ENCODE measurements at places on chromosomes 3 and 15. TPM values are rescaled to one million over a fixed set of nuclear protein-coding genes. Genes with fewer than 3 reads are reported as not detected.

The LYZL4 gene
- total RNA-seq, result not detected

The FANCD2OS gene
- not detected for total RNA-seq

DNA sequence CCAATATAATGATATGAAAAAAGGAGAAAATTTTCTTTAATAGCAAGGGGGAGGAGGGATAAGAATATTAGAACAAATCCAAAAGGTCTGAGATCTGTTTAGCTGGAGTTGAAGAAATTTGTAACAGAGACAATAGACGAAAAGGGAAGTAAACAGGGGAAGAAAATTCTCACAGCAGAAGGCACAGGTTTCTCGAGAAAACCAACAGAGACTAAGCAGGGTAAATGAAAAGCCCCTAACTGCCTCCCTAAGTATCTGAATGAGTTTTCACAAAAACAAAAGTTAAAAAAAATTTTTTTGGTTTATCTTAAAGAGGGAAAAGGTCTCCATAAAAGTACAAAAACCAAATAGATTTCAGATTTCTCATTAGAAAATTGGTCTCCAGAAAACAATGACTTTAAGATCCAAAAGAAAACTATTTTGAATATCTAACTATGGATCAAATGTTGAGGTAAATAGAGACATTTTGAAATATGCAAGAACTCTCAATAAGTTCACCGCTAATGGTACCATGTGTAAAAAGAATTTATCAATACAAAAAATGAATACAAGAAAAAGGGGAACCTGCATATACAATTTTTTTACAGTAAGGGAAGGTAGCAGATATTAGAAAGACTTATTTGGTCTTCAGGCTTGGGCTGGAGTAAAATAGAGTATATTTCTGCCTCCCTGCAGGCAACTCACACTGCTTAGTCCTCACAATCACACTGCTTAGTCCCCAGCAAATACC, 23.9 kb upstream of the NEK10 start:
- no peak for DNase-seq

DNA sequence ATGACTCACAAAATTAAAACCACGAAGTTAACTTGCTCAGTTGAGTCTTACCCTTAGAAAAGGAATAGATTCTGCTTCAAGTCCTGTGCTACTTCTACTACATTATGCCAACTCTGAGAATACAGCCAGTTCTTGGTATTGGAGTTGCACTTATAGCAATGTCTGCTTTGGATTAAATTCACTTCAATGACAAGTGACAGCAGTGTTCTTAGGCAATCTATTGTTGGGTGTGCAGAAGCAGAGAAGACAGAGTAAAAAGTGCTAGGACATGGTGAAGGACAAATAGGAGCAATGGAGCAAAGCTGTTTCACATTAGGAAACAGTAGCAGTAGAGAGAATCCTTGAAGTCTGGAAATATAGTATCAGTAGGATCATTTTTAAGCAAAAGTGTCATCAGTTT, 713.1 kb downstream of the SI start:
- DNase-seq, result no peak

DNA sequence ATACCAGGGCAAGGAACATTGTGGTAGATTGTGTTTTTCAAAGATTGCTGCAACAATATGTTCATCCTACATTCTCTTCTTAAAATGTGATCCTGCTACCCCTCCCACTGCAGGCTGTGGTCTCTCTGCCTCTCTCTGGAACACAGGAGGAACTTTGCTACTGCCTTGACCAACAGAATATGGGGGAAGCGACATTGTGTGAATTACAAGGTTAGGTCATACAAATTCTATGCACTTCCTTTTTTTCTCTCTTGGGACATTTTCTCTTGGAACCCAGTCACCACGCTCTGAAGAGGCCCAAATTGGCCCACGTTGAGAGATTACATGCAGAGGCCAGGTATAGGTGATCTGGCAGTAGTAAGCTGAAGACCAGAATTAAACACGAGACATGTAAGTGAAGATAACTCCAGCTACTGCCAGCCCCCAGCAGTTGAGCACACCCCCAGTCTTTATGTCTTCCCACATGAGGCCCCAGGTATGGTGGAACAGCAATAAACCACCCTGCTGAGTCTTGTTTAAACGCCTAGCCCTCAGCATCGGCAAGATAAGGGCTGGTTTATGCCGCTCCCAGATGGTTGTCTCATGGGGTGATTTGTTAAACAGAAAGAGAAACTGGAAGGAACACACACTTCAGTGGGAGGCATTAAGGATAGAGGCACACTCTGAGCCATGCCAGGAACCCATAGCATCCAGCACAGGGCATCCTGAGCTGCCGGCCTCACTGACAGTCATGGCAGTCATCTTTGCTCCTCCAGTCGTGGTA, 59.9 kb downstream of the FAM43A start:
- DNase-seq, result no peak

The PRC1 gene
- 100 TPM for total RNA-seq

The LDHAL6B gene
- not detected for total RNA-seq

- no peak for DNase-seq
These were observed 70.5 kb upstream of the ATP10A start for GRCh38 chr15:25933456-25934158.

DNA sequence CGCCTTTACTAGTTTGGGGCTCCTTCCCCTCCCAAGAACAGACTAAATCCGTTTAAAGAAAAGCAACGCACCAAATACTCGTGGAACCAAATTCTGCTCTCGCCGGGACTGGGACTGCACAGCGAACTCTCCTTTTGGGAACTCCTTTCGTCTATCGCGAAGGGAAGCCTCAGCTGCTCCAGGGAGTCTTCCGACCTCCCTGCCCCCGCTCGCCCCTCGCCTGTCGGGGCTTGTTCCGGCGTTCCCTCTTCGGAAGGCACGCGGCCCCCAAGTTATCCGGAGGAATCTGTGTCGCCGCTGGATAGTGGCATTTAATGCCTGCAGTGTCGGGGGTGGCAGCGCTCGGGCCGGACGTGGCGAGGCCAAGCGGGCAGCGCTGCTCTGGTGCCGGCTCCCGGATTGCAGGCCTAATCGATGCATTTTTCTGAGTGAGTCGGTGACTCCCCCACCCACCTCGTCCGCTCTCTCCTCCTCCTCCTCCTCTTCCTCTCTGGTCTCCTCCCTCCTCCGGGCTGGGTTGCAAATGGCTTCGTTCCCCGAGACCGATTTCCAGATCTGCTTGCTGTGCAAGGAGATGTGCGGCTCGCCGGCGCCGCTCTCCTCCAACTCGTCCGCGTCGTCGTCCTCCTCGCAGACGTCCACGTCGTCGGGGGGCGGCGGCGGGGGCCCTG, at the start of gene TRIM71:
Gene TRIM71, plus strand, starts transcription at position 440 of the 671 bp plus-strand sequence. Its CDS starts 84 bp downstream, at position 524.
- DNase-seq, result no peak

DNA sequence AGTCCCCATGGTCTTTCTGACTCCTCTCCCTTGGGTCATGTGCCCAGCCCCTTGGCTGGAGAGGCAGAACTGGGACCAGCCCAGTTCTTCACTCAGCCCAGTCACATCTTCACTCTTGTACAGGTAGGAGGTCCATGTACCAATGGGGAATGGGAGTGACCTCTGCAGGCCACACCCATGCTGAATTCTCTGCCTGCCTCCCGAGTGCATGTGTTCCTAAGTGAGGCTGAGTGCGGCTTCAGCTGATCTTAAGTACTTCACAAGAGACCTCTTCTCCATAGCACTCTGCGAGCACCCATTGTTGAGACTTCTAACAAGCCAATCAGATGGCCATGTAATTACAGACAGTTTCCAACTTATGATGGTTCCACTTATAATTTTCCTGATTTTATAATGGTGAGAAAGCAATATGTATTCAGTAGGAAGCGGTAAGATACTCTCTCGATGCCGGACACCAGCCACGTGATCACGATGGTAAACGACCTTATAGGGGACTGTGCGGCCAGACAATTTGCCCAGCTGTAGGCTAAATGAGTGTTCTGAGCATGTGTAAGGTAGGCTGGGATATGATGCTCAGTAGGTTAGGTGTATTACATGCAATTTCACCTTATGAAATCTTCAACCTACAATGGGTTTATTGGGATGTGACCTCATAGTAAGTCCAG, 112.1 kb downstream of the KLF13 start:
- DNase-seq, result no peak

The SHISA5 gene
- 138 TPM for total RNA-seq

The DGKG gene
- total RNA-seq, result 2.7 TPM

DNA sequence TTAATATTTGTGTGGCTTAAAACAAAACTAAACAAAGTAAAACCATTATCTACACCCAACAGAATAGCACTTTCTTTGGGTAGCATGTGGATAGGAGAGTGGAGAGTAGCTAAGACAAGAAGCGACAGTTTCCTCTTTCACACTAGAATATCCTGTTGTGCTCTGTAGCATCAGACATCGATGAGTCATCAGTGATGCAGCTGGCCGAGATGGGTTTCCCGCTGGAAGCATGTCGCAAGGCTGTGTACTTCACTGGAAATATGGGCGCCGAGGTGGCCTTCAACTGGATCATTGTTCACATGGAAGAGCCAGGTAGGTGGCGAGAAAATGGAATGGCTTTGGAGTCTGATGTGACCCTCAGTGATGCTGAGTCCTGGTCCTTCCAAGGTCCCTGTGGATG, 108.1 kb downstream of the USP13 start:
- no peak for DNase-seq

DNA sequence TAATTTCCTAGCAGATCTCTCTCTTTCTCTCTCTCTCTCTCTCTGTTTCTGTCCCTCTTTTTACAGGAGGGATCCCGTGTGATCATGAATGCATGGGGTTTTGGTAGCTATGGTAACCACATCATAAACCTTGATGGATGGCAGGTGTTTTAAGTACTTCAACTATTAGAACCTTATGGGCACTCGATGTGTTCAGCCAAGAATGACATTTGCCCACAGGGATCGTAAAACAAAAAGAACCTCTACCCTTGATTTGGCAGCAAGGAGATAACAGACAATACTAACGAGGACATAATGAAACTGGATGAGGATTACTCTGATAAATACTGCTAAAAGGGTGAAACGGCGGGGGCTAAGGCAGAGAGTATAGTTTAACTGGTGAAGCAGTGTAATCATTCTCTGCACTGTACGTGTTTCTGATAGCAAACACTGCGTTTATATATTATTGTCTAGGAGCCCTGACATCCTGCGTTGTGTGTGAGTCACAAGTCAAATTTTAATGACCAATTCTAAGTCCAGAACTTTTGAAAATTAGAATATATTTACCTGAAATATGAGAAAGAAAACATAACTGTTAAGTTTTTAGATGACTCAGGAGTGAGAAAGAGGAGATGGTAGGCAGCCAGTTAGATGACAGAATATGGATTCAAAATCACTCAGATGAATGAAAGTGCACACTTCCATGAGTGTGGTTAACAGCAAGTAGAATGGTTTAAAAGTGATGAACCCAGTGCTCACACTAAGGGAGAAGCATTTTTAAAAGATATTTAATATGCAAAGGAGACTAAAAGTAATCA, 80.3 kb downstream of the OTOL1 start:
- DNase-seq, result no peak

The IMPG2 gene
- total RNA-seq, result 0.19 TPM

DNA sequence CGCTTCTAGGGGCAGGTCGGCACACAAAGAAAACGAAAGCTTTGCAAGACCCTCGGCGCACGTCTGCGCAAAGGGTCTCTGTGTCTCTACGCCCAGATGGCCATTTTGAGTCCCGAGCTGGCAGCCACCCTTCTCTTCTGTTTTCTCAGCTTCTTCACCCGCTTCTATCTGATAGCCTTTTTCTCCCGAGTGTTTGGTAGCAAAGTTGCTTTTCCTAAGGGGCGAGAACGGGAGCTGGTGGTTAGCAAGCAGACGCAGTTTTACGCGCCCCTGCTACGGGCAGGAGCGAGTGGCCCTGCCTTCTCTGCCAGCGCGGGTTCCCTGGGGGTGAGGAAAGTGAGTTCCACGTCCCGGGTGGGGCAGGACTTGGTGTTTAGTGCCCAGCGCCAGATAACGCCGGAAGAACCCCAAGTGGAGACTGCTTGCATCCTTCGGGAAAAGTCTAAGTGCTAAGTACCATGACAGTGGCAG, 2.9 kb upstream of the MKRN2 start:
- no peak for DNase-seq

The FBN1 gene
- 3.9 TPM for total RNA-seq

GRCh38 chr3:123284399-123285010, 82.8 kb downstream of the SEC22A start:
- no peak for DNase-seq

- no peak for DNase-seq
These were observed 574.7 kb upstream of the ADAMTS9 start for GRCh38 chr3:65262548-65262947.

The CAMP gene
- 0.76 TPM for total RNA-seq

The DNASE1L3 gene
- 8.3 TPM for total RNA-seq

DNA sequence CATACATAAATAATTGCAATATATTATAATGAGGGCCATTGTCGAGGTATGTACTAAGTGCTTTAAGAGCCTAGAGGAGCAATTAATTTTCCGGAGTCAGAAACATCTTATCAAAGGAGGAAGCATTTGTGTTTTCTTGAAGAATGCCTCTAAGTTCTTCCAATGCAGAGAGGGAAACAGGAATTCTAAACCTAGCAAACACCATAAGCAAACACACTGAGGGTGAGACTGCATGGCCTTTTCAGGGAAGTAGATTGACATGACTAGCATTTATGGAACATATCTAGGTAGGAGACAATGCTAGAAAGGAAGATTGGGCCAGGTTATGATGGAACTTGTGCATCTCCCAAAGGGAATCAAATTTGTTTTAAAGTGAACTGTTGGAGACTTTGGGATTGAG, 7.2 kb upstream of the PLCL2 start:
- DNase-seq, result no peak

DNA sequence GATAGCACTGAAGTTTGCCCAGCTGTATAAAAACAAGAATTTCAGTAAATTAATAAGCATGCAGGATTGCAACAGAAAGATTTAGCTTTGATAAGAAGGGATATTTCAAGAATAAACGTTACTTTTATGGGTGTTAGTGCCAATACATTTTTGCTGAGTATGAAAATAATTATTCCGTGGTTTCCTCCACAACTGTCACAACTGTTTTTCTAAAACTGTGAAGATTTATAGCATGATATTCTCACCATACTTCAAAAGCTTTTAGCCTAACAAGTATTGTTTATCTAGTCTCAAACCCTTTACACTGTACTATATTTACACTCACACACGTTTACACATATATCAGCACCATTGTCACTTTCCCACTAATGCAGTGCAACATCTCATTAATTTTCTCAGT, 200.5 kb downstream of the TPRG1 start:
- no peak for DNase-seq

DNA sequence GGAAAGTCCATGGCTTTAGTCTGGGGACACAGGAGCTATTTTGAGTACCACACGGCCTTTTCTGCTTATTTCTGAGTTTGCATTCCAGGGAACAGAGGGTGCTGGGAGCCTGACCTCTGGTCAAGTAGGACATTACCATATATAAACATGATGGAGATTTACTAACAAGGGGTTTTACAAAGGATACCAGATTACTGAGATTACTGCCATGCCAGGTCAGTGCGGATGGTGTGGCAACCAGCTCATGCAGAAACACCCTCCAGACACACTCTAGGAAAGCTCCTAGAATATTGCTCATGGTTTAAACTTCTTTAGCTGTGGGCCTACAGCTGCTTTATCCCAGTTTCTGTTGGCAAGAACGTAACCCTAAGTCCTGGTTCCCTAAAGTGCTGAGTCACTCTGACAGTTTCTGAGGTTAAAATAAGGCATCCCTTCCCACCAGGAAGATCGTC, 54.3 kb upstream of the AGTR1 start:
- DNase-seq, result no peak

GRCh38 chr3:120098710-120099109, 4.5 kb upstream of the GSK3B start:
- no peak for DNase-seq

The C3orf20 gene
- not detected for total RNA-seq

The STAB1 gene
- 69.4 TPM for total RNA-seq

GRCh38 chr3:49712166-49712565, 7.3 kb downstream of the AMIGO3 start:
- DNase-seq, result no peak

Data from esophagus squamous epithelium (tissue), 5 donors.